ENCODE measurements at places on chromosomes 1 and 21. TPM values are rescaled to one million over a fixed set of nuclear protein-coding genes. Genes with fewer than 3 reads are reported as not detected.

DNA sequence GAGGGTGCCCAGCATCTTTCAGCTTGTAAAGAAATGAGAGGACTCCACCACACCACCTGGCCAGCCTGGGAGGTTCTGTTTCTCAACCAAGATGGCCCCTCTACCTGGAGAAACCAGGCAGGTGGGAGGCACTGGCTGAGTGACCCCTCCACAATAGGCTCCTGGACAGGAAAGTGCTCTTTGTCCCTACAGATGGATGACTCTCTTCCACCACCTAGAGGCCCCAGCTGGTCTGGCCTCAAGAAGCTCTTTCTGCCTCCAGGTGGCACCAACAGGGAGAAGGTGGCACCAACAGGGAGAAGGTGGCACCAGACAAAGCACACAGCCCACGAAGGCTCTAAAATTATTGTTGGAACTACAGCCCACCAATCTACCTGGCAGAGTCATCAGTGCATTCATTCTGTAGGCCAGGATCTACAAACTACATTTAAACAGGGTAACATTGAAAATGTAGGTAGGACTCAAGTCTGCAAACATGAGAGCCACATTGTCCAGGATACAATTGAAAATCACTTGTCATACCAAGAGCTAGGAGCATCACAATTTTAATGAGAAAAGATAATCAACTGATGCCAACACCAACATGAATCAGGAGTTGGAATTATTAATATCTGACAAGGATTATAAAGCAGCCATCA, 14.4 kb downstream of the TMPRSS3 start:
- DNase-seq, result no peak

- no peak for DNase-seq
Measured at GRCh38 chr1:22258698-22259097, 115.8 kb upstream of the WNT4 start.

DNA sequence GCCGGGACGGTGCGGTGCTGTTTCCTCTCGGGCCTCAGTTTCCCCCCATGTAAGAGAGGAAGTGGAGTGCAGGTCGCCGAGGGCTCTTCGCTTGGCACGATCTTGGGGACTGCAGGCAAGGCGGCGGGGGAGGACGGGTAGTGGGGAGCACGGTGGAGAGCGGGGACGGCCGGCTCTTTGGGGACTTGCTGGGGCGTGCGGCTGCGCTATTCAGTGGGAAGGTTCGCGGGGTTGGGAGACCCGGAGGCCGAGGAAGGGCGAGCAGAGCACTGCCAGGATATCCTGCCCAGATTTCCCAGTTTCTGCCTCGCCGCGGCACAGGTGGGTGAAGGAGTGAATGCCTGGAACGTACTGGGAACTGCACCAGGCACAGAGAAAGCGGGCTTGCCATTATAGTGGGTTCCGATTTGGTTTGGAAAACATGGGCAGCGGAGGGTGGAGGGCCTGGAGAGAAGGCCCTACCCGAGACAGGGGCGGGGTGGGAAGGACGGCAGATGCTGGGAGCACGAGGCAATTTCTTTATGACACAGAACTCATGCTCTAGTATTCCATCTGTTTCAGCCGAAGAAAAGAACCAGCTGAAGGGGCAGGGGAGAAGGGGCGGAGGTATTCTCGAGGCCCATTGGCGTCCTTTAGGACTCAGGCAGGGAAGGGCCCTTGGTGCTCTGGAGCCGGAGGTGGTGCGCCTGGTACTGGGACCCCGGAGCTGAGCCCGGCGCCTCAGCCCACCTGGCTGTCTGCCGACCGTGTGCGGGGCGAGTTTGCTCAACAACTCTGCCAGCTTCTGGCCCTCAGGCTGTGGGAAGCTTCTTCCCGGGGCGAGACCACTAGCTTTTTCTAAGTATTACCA, 960 bp downstream of the PCSK9 start:
- DNase-seq, result no peak

DNA sequence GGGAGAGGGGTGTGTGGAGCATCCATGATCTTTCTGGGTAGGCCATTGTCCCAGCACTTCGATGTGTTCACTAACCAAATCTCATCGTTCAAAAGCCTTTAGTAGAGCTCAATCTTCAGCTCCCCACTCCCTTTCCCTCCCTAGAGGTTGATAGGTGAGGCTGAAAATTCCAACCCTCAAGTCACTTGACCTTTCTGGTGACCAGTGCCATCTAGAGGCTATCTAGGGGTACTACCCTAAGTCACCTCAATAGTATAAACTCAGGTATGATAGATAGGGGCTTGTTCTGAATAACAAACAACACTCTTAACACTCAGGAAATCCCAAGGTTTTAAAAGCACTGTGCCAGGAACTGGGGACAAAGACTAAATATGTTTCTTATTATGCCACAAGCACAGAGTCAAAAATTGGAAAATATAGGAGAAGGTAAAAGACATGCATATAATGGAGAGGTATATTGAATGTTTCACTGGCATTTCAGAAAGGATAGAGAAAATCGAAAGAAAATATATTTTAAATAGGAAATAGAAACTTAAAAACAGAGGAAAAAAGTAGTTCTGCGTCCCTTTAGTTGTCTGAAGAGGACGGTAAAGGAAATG, 42.9 kb upstream of the CD53 start:
- DNase-seq, result no peak

DNA sequence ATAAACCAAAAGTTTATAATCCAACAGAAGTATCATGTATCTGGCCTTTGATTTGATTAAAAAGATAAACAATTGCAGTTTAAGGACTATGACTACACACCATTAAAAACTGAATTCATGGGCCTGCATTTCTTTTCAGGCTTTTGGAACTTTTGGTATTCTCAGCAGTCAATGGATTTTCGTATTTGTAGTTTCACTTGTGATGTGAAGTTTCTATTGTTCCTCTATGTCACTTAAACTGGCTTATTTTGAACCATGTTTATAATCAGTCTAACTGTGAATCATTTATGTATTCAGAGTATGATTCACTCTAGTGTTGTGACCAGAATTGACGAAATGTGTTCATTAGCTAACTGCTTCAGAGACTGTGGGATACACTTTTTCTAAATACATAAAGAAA, 132.9 kb downstream of the COQ8A start:
- DNase-seq, result no peak

The KRTAP21-2 gene
- total RNA-seq, result not detected
